Stimulated activated CD8-positive, alpha-beta memory T cell treated with anti-CD3 and anti-CD28 coated beads, Interleukin-4, amount 100 ng/mL, for 48 hours (primary cell): ENCODE measurements at places on chromosomes 13 and 19.
A peak's percentile ranks its signal among the peaks of the same experiment; 100 is the strongest.

- no peak for DNase-seq
Observed at GRCh38 chr13:31997641-31998040, 33.9 kb upstream of the FRY start.

- no peak for DNase-seq
Observed at GRCh38 chr13:33751151-33751550, 66.8 kb upstream of the RFC3 start.

DNA sequence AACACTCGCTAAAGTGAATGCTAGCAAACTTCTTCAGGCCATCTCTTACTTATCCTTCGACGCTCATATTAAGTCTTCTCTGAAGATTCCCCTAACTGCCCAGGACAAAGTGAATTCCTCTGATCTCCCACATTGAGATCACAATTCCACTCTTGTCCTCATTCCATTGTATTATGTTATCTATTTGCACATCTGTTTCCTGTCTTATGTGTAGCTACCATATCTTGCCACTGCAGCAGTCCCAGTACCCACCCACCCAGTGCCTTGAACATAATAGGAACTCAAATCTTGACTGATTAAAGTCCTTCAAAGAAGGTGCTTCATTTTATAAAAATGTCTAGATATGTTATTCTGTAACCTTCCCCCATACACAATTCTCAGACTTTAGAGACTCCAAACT, 702.3 kb downstream of the DIAPH3 start:
- DNase-seq, result no peak

DNA sequence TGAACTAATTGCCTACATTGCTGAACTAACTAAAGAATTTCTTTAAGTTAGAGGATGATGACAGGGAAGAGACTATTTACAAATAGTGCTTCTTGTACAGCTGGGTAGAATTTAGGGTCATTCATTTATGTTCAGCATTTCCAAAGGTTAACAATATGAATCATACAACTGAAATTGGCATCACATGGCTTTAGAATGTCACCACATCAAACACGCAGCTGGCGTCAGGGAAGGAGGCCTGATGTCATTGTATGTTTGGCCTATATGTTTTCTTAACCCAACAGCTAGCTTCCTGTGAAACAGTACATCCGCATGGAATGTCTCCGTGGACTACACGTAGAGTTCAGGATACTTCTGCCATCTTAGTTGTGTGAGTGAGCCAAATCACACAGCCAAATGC, 99.0 kb upstream of the TNFSF11 start:
- no peak for DNase-seq

DNA sequence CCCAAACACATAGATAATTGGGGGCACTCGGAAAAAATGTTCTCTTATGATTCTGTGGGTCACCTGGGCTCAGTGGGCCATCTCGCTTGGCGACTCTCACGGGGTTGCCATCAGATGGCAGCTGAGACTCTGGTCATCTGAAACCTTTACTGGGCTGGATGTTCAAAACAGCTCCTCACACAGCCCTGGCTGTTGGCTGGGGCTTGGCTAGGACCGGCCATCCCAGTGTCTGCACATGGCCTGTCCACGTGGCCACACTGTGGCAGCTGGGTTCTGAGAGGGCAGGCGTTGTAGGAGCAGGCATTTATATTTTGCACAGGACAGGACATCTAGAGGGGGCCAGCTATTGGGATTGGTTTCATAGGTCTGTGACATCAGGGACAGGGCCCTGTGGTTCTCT, 15.5 kb downstream of the MED25 start:
- no peak for DNase-seq

- DNase-seq, result peak; percentile 72
Observed at GRCh38 chr19:7917267-7918061, 2.7 kb upstream of the SNAPC2 start.

DNA sequence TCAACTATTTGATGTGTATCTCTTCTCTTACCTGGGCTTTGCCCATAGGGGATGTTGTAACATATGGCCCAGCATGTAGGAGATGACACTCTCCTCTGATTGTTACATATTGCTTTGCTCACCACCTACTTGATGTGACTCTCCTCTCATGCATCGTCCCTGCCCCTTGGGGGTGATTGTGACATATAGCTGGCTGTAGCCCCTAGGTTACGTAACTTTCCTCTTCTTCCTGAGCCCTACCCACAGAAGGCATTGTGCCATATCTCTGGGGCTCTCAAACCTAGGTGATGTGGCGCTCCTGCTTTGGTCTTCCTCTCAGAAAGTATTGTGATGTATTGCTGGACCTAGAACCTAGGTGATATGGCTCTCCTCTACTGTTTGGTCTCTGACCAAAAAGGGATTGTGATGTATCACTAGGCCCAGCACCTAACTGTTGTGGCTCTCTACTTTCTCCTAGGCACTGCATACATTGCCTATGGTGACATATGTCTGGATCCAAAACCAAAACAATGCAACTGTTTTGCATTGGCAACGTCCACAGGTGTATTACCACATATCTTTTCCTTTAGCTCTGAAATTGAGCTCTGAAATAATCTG, 71.9 kb upstream of the ZNF724 start:
- DNase-seq, result no peak

- DNase-seq, result peak; percentile 45
Observed at GRCh38 chr13:50366488-50367174, 351.4 kb downstream of the KCNRG start.

GRCh38 chr19:10388957-10389356, 8.6 kb upstream of the TYK2 start:
- DNase-seq, result peak; percentile 93

DNA sequence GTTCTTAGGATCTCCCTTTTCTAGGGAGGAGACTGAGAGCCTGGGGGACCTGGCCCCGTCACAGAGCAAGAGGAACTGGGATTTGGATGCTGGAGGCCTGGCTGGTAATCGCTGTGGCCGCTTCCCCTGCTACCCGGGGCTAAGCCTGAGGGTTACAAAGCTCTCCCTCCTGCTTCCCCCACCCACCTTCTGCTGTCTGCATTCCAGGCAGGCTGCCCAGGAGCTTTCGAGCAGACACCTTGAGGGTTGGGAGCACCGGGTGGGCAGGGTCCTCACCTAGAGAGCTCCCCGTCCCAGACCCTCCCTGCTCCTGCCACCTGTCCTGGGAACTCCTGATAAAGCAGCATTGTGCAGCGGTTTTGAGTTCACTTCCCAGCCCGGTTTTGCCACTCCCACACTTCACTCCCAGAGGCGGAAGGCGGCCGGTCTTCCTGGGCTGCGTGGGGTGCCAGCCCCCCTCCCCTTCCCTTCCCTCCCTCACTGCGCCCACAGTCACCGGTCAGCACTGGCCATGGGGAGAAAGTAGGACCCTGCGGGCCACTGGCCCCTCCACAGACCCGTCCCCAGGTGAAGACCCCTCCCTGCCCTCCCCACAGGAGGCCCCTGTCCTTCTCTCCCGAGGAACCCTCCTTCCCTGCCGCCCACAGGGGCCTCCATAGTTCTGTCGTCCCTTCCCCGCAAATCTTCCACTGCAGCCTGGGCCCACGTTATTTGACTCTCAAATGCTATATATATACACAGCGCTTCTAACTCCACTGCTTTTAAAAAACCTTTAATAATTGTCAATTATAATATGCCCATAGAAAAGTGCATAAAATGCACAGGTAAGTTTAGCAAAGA, 8.1 kb downstream of the PAK4 start:
- DNase-seq, result no peak

DNA sequence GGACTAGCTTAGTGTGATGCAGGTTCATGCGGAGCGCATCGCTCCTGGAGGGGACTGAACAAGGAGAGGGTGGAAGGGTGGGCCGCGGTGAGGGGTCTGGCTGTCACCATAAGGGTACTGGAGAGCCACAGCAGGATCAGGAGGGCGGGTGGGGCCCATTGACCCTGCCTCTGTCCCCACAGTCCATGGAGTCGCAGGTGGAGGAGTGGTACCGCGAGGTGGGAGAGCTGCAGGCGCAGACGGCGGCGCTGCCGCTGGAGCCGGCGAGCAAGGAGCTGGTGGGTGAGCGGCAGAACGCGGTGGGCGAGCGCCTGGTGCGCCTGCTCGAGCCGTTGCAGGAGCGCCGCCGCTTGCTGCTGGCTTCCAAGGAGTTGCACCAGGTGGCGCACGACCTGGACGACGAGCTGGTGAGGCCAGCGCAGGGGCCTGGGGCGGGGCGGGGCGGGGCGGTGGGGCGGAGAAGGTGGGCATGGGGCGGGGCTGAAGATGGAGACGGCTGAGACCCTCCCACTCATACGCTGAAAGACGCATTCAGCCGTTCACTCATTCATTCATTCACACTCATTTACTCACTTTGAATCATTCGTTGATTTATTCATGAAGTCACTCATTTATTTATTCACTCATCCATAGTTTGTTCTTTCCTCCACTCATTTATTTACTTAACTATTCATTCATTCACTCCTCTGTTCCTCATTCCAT, 27.5 kb upstream of the SHKBP1 start:
- DNase-seq, result peak; percentile 86

DNA sequence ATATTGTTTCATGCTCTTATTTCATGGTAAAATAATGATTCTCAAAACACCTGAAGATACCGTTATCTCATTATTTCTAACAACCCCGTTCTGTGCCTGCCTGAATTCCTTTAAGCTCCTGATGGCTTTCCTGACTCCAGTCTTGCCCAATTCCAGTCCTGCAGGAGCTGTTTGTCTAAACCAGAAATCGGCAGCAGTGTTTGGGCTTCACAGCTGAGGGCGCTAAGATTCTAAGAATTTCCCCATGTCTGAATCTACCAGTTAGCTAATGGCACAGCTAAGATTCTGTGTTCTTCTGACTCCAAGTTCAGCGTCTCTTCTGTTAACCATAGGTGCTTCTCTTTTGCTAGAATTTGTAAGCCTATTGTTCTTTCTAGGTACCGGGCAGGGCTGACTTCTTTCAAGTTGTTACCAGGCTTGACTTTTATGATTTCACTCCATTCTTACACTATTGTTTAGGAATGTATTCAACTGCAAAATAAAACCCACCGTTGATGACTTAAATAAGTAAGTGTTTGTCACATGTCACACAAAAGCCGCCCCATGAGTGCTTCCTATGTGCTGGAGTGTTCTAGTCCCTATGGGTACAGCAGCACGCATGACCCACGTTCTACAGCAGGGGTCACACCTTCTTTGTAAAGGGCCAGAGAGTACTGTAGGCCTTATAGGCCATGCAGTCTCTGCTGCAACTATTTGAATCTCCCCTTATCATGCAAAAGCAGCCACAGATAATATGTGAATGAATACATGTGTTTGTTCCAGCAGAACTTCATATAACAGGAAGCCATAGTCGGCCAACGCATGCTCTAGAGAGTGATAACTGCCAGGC, 168.3 kb upstream of the RNF113B start:
- DNase-seq, result no peak

- no peak for DNase-seq
Observed at GRCh38 chr13:30442926-30443325, 20.6 kb downstream of the UBE2L5 start.

GRCh38 chr13:52827839-52828238, 20.6 kb downstream of the PCDH8 start:
- DNase-seq, result no peak

- no peak for DNase-seq
Observed at GRCh38 chr19:31127134-31127967, 221.9 kb downstream of the TSHZ3 start.

DNA sequence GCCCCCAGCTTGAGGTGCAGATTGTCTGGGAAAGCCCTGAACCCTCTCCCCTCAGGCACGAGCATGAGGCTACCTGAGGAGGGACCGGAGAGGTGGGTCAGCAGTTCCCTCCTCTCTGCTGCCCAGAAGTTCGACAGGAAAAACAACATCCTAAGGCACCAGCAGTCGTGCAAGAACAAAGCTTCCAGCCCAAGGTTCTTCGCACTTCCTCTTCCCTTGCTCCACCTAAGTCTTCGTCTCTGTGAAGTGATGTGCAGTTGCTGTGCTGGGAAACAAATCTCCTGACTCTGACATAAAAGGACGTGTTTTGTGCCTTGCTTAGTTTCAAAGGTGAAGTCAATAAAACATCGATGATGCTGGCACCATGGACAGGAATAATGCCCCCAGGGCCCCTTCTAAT, 173.3 kb downstream of the USP12 start:
- DNase-seq, result no peak

DNA sequence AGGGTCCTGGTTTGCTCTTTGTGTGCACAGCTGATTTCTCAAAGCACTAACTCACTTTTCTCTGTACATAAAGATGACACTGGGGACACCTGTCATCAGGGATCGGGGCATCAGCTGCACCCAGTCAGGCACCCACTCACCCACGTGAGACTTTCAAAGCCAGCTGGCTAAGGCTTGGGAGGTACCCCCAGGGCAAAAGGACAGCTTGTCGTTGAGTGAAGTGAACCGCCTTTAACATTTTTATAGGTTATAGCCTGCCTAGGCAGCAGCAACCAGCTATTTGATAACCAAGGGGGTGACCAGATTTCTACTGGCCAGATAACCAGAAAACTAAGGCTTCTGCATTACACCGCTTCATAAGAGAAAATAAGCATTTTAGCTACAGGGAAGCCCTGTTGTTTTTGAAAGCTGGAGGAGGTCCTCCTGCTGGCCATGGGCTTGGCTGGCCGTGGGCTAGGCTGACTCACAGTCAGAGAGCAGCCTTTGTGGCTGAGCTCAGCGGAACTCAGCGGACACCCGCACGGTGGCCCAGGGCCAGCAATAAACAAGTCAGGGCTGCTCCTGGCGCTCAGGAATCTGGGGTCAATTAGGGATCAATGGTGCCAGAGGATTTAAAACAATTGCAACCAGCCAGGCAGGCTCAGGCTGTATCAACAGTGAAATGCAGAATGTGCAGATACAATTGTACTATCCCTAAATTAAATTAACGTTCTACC, 57.1 kb downstream of the ALOX5AP start:
- no peak for DNase-seq

GRCh38 chr13:75452564-75452963, 29.4 kb downstream of the TBC1D4 start:
- DNase-seq, result no peak

DNA sequence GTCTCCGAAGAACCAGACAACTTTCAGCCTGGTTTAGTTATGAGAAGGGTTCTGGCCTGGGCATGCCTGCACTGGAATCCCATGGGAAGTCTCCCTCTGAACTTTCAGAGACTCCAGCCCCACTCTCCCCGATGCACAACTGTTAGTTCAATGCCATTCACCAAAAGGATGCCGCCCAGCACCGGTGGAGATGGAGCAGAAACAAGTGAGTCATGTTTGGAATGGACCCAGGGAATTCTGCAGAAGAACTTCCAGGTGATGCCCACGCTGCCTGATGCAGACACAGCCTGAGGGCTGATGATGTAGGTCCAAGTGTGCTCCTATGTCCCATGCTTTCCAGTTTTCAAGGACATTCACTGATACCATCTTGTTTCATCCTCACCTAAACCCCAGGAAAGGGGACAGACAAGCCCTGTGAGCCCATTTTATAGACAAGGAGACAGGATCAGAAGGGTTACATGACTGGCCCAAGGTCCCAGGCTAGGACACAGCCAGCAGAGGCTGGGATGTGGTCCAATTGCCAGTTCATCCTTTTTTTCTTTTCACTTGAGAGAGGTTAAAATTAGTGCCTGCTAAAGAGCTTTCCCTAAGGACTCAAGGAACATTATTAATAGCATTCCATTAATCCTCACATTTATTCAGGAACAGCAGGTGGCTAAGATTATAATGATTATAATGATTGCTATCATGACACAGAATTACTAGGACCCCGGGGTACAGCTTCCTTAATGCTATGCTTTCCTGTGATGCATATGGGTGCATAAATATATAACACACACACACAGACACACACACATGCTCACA, 39.5 kb downstream of the SIAH3 start:
- no peak for DNase-seq

DNA sequence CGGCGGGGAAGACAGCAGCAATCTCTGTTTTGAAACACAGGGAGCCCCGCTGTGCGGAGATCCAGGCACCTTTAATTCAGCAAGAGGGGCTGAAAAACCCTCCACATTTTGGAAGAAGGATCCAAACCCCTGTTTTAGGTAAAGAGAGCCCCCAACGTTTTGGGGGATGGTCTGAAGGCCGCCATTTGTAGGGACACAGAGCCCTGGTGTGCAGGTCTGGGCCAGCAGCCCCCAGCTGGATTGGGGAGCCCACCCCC, 3.5 kb upstream of the HOOK2 start:
- DNase-seq, result no peak
